ENCODE measurements at places on chromosomes 7 and 10.

GRCh38 chr7:82360591-82361368 lies 82.8 kb downstream of the CACNA2D1 start:
- no peak for DNase-seq

DNA sequence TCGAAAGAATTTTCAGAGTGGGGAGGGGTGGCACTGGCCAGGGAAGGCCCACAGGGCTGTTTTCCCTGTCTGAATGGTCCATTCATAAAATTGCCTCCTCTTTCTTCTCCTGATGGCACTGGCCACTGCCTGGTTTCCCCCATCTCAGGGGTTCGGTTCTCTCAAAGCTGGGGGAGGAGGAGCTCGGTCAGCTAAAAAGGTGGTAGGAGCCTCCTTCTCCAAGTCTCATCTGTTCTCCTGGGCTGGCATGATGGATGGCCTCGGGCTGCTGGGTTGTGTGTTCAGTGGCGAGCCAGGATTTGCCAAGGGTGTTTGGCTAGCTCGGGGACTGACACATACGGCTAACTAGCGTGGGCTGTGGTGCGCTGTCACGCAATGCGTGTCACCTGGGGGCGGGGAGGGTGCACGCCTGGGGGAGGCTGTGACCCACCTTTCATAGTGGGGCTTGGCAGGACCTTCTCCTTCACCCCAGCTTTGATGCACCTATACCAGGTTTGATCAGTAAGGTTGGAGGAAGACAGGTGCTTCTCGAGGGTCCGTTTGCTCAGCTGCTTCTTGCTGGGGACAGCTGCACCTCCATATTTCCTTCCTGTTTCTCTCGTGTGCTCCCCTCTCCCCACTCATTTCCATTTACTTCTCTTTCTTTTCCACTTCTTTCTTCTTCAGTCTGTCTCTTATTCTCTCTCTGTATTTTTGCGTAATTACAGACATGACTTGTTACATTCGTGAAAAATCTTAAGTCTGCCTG lies 36.3 kb downstream of the RBM20 start:
- DNase-seq = no peak

DNA sequence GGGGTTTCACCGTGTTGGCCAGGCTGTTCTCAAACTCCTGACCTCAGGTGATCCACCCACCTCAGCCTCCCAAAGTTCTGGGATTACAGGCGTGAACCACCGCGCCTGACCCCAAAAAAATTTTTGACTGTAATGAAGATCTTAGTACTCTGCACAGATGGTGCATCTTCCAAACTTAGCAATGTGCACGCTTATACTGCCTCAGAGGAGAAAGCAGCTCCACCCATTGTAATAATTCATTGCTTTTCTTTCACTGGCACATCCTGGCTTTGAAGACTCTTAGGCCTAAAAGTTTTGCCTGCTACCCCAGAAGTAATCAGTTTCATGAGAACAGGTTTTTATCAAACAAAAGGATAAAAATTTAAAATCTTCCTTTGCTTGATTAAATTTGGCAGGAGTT lies 52.1 kb upstream of the OIT3 start:
- DNase-seq = no peak

- no peak for DNase-seq
These were observed 3.2 kb upstream of the SFTPA2 start for GRCh38 chr10:79563426-79563825.

DNA sequence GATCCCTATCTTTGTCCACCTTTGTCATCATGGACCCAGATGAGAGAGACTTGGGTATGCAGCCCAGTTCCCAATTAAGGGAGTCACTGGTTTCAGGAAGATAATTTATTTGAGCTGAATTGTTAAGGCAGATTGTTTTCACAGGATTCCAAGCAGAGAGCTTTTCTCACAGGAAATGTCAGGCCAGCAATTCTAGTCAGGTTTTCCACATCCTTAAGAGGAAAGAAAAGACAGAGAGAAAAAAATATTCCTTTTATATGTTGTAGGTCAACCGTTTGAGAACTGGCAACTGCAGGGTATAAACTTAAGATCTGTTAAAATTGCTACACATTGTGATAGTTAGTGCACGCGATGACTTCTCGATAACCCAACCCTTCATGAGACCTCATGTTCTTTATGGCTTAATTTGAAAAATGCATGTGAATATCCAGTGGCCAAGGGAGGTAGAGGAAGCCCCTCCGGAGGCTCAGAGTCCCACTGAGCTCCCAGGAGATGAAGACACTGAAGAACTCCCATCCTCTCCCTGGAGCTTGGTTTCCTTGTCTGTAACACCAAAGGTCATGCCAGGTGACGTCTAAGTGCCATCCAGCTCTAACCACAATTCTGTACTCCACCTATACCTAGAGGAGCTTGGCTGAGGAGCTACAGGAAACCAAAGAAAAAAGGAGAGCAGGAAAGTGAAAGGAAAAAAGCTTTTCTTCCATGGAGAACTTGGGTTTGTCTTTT lies 45.6 kb downstream of the MINDY4 start:
- DNase-seq = no peak

DNA sequence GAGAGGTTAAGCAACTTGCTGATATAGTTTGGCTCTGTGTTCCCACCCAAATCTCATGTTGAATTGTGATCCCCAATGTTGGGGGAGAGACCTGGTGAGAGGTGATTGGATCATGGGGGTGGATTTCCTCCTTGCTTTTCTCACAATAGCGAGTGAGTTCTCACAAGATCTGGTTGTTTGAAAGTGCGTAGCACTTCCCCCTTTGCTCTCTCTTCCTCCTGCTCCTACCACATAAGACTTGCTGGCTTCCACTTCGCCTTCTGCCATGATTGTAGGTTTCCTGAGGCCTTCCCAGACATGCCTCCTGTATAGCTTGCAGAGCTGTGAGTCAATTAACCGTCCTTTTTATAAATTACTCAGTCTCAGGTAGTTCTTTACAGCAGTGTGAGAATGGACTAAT lies 13.5 kb upstream of the ZNRF2 start:
- DNase-seq = no peak

GRCh38 chr10:61464461-61465170 lies 11.4 kb upstream of the TMEM26 start:
- no peak for DNase-seq

- DNase-seq = no peak
These were observed 229.0 kb downstream of the PRPF18 start for GRCh38 chr10:13815756-13816155.

GRCh38 chr10:986137-986825 lies 2.0 kb upstream of the GTPBP4 start:
- DNase-seq = no peak

GRCh38 chr10:7424315-7424714 lies 13.5 kb upstream of the SFMBT2 start:
- no peak for DNase-seq

DNA sequence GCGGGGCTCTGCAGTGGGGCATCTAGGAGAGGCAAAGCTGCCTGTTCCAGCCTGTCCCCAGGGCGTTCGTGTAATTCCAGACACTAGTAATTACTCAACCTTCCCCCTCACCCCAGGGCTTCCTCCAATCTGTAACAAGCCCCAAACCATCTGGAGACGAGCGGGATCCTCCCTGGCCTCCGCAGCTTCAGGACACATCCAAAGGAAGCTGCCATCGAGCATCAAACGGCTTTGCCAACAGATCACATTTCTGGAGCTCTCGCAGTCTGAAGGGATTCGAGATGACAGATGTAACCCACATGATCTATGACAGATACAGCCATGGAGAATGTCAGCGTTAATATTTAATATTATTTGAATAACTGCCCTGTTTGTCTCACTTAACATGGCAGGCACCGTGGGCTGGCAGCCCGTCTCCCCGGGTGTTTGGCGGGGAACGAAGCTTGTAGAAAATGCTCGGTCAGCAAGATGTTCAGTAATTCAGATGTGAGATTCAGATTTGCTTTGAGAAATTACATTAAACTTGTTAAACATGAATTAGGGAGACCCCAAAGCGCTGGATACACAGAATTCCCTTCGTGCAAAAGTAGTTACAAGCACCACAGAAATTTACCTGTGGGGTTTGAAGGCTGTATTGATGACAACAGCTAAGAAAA lies 108.5 kb upstream of the C7orf33 start:
- DNase-seq = no peak

- no peak for DNase-seq
These were observed 5.1 kb downstream of the ARHGAP22 start for GRCh38 chr10:48599830-48600134.

DNA sequence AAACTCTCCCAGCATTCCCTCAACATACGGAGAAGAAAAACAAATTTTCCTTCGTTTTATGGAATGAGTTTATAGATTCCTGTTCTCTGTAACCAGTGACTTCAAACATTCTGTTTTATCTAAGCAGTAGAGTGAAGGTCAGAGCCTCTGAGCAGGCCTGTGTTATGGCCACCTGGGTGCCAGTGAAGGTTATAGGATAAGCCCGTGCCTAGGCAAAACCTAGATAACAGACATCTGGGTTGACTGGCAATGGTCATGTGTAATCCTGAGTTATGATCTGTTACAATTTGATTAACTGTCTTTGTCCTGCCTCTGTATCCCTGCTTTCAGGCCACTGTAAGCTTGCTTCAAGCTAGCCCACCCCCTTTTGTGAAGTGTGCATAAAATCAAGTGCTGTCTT lies 8.3 kb downstream of the LSM5 start:
- no peak for DNase-seq

GRCh38 chr7:156318426-156318825 lies 322.1 kb upstream of the RNF32 start:
- DNase-seq = no peak

GRCh38 chr7:128963327-128963757 lies 25.6 kb downstream of the IRF5 start:
- DNase-seq = no peak

- DNase-seq = no peak
These were observed 161.0 kb upstream of the POT1 start for GRCh38 chr7:125090596-125090995.

DNA sequence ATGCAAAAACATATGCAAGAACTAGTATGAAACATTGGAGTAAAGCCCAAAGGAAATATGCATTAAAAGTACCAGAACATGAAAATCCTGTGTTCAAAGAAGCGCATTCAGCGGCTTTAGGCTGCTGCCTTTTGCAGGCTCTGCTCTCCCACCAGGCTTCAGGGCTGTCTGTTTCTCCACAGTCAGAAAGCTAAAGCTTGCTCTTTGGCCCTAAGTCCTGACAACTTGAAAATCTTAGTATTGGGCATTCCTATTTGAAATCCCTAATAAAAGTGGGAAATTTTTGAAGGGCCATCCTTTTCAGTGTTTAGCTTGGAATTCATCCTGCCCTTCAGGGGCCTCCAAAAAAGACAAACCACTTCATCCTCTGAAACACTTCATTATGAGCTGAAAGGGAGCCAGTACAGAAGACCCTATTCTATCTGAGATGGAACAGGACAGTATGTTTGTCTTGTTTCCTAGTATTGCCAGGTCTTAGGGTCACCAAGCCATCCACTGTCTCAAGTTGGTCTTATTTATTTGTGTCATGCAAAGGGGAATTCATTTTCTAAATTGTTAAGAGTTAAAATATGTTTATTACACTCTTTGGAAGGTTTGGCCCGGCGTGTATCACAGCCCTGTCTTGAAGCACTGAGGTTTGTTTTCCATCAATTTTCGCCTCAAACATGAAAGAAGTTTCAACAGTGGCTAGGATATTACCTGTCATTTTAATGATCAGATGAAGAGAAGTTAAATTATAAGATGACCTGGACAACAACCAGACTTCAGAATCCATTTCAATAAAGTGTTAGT lies 326.3 kb upstream of the BMPER start:
- no peak for DNase-seq

- DNase-seq = no peak
These were observed 14.3 kb downstream of the EFCAB10 start for GRCh38 chr7:105567024-105567423.

GRCh38 chr7:28336806-28337205 lies 75.5 kb upstream of the CREB5 start:
- no peak for DNase-seq

- DNase-seq = no peak
These were observed 23.8 kb upstream of the FZD1 start for GRCh38 chr7:91240376-91240941.

DNA sequence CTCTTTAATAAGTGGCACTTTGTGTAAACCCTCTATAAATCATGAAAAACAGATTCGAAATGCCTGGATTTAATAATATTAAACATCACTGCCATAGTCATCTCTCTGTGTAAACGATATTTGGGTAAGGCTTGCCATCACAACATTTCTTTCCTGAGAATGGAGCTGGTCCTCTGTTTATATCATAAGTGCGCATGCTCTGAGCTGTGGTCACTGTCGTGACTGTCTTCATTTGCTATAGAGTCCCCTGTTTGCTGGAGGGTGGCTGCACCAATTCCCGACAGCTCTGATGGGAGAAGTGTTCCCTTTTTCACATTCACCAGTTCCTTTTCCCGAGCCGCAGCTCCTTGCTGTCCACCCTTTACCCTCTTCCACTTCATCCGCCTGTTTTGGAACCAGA lies 50.4 kb upstream of the AGMO start:
- no peak for DNase-seq

- DNase-seq = no peak
These were observed 103.3 kb downstream of the FAM107B start for GRCh38 chr10:14671386-14671831.

All from NCI-H2081 treated with DMSO at 0.1 percent for 48 hours (cell line).